Activated CD8-positive, alpha-beta memory T cell treated with anti-CD3 and anti-CD28 coated beads, Interleukin-2, amount 10 ng/mL, durations not matched to agents 7 days and 5 days (primary cell): ENCODE measurements at places on chromosomes 5 and 9. TPM values are rescaled to one million over a fixed set of nuclear protein-coding genes. Genes with fewer than 3 reads are reported as not detected.

The SHC3 gene
- not detected for total RNA-seq

The RAD1 gene
- total RNA-seq: 33.2 TPM

The IFNB1 gene
- total RNA-seq: 1.2 TPM

The ARAP3 gene
- total RNA-seq: 11.0 TPM

The CDKN2B gene
- 0.93 TPM for total RNA-seq

The IFNK gene
- not detected for total RNA-seq

DNA sequence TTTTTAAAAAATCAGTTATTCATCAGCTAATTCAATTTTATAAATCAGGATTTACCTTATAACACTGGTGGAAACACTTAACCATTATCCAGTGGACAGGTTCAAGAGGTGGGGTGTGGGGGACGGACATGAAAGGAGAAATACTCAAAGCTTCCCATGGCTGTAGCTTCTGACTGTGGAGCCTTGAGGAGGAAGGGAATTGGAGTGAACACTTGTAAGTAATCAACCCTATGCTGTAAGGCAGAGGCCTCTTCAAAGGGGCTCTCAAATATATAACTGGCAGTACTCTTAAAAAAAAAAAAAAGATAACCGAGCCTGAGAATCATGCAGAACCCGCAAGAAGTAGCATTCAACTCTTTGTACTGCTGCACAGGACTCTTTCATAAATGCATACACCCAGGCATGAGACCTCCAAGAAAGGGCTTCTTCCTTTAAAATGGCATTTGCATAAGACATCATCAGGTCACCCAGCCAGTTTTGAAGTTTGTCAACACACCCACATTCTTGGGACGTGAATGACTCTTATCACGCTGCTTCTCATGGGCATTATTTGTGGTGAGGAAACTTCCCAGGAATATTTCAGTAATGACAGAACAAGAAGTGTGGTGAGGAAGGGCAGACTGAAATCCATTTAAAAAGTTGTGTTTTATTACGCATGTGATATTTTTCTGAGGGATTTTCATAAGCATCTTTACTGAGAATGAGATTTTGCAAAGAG lies 8.1 kb downstream of the OSMR start:
- H3K4me3 ChIP-seq: no peak overlapping the region
- DNase-seq: no peak
- no peaks in the 10 kb centered on the region for H3K4me1 ChIP-seq
- H3K27me3 ChIP-seq: peaks cover 26% of the 10 kb centered on the region
- H3K36me3 ChIP-seq: no peaks in the 10 kb centered on the region

DNA sequence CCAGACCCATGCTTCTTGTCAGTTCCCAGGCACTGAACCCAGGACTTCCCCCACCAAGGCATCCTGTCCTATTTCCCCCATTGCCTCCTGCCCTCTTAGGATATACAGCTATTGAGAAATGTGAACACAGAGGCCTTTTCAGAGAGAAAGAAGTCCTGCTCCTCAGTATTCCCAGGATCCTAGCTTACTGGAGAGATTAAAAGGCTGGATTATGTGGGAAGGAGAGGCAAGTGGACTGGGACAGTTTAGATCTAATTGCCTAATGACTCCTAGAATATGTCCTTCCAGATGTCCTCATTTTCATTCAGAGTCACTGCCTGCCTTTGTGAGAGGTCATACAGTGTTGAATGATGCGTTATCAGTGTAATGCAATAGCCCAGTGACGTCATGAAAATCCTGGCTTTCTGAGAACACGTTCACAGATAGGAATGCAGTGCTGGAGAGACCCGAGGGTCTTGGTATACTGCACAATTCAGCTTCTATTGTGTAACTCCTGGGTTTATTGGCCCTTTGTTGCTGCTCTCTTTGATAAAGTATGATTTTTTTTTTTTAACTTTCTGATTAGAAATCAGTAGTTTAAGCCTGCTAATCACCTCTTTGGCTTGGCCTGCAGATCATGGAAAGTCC lies 26.2 kb downstream of the WWC1 start:
- H3K27me3 ChIP-seq: no peaks in the 10 kb centered on the region
- H3K27ac ChIP-seq: no peak overlapping the region
- H3K4me1 ChIP-seq: no peaks in the 10 kb centered on the region

GRCh38 chr5:58491216-58491892 lies at the start of gene GAPT:
Gene GAPT (plus strand): TSS chr5:58491435. CDS start chr5:58494537, 3,102 bp downstream.
- H3K27ac ChIP-seq: no peak within 1 kb of the TSS
- DNase-seq: no peak
- H3K4me1 ChIP-seq: no peaks in the 10 kb centered on the region
- no peak within 1 kb of the TSS for H3K4me3 ChIP-seq
- peaks cover 17% of the 10 kb centered on the region for H3K27me3 ChIP-seq
- no peaks in the 10 kb centered on the region for H3K36me3 ChIP-seq

- H3K36me3 ChIP-seq: no peaks in the 10 kb centered on the region
- no peaks in the 10 kb centered on the region for H3K4me1 ChIP-seq
- no peak for DNase-seq
Observed at GRCh38 chr5:163303718-163304117, 133.7 kb upstream of the CCNG1 start.

GRCh38 chr9:95083086-95083768 lies 234.3 kb downstream of the FANCC start:
- H3K27ac ChIP-seq: no peak overlapping the region
- H3K4me1 ChIP-seq: peaks cover 1% of the 10 kb centered on the region
- DNase-seq: no peak
- no peak overlapping the region for H3K4me3 ChIP-seq

DNA sequence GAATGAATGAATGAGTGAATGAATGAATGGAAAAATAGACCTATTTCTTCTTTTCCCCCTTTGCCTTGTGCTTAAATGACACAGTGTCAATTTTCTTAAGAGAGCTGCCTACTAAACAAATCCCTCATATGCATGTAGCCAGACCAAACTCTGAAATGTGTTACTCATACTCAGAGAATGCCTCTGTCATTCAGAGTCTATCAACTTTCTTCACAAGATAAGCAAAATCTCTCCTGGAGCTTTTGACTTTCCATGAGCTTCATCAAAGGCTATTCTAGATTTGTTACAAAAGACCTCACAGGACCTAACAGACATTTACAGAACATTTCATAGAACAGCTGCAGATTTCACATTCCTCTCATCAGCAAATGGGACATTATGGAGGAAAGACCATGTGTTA lies 275.7 kb upstream of the MSX2 start:
- H3K27me3 ChIP-seq: no peaks in the 10 kb centered on the region
- H3K36me3 ChIP-seq: no peaks in the 10 kb centered on the region
- no peak overlapping the region for H3K4me3 ChIP-seq

DNA sequence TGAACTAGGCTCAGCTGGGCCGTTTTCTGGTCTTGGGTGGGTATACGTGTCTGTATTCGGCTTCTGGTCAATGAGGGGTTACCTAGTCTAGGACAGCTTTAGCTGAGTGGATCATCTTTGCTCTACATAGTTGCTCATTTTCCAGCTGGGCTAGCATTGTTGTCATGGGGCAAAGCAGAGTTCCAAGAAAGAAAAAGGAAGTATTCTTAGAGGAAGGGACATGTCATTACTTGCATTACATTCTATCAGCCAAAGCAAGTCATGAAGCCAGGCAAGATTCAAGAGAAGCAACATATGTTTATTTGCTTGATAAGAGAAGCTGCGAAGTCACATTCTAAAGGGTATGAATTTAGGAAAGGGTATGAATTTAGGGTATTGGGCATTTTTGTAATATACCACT lies 396.5 kb downstream of the ZNF608 start:
- no peak overlapping the region for H3K27ac ChIP-seq
- H3K27me3 ChIP-seq: no peaks in the 10 kb centered on the region
- DNase-seq: no peak
- no peaks in the 10 kb centered on the region for H3K4me1 ChIP-seq
- H3K4me3 ChIP-seq: no peak overlapping the region

DNA sequence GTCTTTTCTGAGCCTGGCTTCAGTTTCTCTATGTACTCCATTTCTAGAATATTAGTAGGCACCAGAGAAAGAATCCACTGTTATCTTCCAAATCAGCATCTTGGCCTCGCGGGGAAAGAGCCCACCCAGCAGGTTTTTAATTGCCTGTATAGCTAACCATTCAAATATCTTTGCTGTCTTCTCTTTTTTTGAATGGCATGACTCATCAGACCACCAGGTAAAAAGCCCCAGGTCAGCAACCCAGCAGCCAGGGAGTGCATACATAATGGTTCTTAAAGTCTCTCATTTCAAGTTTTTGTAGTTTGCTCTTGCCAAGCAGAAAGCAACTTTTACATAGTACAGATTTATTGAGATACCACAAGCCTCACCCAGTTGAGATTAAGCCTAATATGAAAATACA lies 50.7 kb downstream of the TMEM167A start:
- H3K27ac ChIP-seq: no peak overlapping the region
- peaks cover 3% of the 10 kb centered on the region for H3K27me3 ChIP-seq
- H3K36me3 ChIP-seq: no peaks in the 10 kb centered on the region
- DNase-seq: no peak

- H3K27me3 ChIP-seq: peaks cover 2% of the 10 kb centered on the region
- H3K4me1 ChIP-seq: no peaks in the 10 kb centered on the region
- no peak overlapping the region for H3K4me3 ChIP-seq
Observed at GRCh38 chr5:178542455-178542854, 47.7 kb downstream of the COL23A1 start.

DNA sequence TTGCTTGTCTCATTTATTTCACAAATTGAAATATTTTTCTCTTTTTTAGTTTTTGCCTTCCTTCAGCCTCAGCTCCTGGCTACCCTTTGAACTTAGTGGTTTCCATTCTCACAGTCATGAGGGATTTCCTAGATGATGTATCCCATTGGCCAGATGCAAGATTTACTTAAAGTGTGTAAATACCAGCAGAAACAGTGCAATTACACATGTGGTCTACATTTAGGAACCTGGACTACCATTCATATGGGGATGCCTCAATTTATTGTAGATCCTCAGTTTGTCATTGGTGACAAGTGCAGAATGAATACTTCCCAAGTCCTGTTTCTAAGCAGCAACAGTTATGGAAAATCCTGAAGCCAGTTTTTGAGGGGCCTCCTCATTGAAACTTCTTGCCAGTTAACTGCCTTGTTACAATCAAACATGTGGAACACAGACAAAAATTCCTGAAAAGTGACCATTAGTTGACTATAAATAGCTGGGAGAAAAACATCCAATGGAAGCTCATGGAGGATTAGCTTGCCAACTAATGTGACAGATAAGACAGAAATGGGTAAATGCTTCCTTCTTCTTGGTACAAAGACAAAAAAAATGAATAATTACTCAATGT lies 113.6 kb upstream of the FER start:
- no peaks in the 10 kb centered on the region for H3K36me3 ChIP-seq
- no peak for DNase-seq
- H3K4me1 ChIP-seq: no peaks in the 10 kb centered on the region

GRCh38 chr9:1938135-1938534 lies 77.0 kb upstream of the SMARCA2 start:
- peaks cover 17% of the 10 kb centered on the region for H3K27me3 ChIP-seq
- H3K4me1 ChIP-seq: no peaks in the 10 kb centered on the region
- DNase-seq: no peak
- H3K27ac ChIP-seq: no peak overlapping the region

DNA sequence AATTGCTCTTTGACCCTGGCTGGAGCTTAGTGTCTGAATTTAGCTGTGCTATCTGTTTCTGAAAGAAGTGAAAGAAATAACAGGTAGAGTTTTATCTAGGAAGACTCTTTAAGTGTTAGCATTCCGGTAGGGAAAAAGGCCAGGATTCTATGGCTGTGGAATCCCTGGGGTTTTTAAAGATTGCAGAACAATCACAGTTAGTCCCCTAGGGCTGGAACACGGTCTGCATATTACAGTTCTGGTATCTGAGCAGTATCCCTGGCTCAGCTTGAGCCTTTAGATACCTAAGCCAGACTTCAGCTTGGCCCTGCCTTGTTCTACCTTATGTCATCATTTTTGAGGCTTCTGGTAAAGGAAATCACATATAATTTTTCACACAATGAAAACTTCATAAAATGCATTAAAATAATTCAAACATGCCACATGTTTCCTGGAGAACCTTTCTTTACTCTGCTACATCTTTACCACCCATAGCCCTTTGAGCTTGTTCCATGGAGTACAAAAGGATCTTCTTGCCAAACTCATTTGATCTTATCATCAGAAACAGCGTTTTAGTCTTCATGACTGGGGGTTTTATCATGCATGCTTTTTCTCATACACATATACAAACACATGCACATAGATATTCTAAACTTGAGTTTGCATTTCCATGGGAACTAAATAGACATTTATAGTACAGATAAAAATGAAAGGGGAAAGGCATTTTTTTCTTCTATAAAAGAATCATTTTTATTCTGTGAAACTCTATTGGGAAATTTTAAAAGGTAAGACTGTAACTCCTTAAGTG lies 410.8 kb downstream of the CETN3 start:
- no peak for DNase-seq
- no peaks in the 10 kb centered on the region for H3K36me3 ChIP-seq
- no peak overlapping the region for H3K27ac ChIP-seq
- no peak overlapping the region for H3K4me3 ChIP-seq

DNA sequence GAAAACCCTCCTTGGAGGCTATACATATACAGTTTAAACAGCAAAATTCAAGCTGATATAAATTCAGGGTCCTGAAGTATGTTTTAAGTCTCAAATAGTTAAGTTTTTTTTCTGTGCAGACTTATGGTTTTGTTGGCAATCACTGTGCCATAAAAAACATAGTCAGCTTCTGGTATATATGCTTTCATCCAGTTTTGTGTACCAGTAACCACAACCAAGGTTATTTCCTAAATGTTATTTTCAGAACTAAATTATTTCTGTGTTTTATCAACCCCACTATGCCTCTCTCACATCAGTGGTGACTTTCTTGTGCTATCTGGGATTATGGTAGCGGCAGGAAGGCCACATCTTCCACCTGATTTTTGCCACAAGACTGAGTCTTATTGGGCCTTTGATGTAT lies 107.7 kb upstream of the SMARCA2 start:
- H3K4me3 ChIP-seq: no peak overlapping the region
- no peaks in the 10 kb centered on the region for H3K4me1 ChIP-seq
- H3K27me3 ChIP-seq: no peaks in the 10 kb centered on the region
- no peak for DNase-seq

GRCh38 chr9:70222354-70222753 lies 36.4 kb upstream of the SMC5 start:
- H3K4me3 ChIP-seq: no peak overlapping the region
- H3K27me3 ChIP-seq: no peaks in the 10 kb centered on the region
- H3K4me1 ChIP-seq: no peaks in the 10 kb centered on the region
- no peaks in the 10 kb centered on the region for H3K36me3 ChIP-seq

DNA sequence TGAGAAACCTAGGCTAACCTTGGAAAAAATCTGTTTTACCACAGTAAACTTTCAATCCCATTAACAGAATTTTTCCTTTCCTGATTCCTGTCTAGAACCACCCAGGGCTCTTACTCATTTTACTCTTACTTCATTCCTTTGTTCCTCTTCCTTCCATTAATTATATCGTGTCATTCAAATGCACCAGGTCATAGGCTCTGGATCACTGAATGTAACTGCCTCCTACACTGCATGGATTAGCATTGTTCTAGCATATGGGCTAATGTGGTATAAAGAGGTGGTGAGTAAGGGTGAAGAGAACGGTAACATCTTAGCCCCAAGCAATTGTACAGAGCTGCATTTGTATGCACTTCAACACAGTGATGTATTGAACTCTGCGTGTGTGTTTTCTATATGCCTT lies 49.5 kb upstream of the SPINK5 start:
- H3K27me3 ChIP-seq: no peaks in the 10 kb centered on the region
- H3K4me1 ChIP-seq: no peaks in the 10 kb centered on the region
- H3K4me3 ChIP-seq: no peak overlapping the region
- no peak overlapping the region for H3K27ac ChIP-seq
